ENCODE measurements at places on chromosomes 6 and 20.

DNA sequence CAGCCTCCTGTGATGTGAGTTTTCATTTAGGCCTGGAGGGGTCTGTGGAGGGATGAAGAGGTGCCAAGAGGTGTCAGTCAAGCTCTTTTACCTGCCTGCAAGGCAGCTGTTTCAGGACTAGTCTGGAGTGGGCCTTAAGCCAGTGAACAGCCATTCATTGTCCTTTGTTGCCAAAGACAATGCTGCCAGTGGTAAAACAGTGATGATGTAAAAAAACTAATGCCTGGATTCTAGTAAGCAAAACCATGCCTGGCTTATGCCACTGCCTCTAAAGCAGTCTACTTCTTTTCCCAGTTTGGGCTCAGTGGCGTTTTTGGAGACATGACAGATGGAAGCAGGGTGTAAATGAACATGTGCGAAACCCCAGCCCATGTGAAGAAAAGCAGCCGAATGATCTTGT lies 93.5 kb upstream of the KCNK16 start:
- DNase-seq: no peak

DNA sequence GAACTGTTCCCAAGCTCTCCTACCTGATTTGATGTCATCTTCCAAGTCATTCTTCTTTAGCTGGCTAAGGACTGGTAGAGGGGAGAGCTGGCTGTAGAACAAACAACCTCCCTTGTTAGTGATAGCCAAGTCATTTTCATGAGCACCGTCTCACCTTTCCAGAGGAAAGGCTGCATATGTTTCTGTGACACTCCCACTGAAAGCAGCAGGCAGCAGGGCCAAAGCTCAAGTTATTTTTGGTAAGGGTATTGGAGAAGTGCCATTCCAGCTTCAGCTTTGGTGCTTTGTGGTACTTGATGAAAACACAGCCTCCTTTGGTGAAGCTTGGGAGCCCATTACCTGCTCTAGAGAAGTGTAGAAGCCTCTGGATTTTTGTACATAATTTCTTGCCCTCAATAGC lies 5.4 kb upstream of the DOK5 start:
- no peak for DNase-seq

DNA sequence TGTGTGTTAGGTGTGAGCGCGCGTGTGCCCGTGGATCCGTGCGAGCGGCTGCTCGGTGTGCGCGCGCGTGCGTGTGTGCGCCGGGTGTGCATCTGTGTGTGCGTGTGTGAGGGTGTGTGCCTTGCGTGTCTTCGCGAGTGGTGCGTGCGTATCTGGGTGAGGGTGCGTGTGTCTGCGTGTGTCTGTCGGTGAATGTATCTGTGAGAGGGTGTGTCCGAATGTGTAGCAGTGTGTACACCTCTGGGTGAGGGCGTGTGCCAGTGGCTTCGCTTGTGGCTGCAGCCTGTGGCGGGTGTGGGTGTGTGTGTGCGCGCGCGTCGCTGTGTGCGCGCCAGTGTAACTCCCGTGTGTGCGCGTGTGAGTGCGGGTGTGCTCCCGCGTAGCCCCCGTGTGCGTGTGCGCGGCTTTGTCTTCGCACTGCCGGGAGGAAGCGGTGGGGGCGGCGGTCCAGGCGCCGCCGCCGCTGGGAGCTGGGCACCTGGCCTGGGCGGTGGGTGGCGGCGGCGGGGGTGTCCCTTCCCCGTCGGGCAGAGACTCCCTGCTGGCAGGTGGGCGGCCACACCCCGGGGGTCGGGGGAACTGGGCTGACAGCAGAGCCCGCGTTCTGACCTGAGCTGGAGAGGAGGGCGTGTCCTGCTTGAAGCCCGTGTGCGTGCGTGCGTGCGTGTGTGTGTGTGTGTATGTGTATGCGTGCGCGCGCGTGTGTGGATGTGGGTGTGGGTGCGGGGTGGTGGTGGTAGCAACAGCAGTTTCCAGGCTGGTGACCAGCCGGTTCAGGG lies 61.3 kb upstream of the EPB41L1 start:
- peak; percentile 34 for DNase-seq

DNA sequence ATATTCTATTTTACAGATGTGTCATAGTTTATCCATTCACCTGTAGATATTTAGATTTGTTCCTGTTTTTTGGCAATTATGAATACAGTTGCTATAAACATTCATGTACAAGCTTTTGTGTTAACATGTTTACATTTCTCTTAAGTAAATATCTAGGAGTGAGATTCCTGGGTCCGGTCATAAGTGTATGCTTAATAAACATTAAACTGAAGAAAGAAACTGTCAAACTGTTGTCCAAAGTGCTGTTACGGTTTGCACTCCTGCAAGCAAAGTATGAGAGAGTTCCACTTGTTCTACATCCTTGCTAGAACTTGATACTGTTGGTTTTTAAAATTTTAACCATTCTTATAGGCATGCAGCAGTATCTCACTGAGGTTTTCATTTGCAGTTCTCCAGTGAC lies 138.6 kb downstream of the RALGAPA2 start:
- no peak for DNase-seq
